ENCODE measurements at places on chromosomes 13 and 19.

- DNase-seq = no peak
These were observed 3.9 kb downstream of the TTYH1 start for GRCh38 chr19:54418930-54419800.

DNA sequence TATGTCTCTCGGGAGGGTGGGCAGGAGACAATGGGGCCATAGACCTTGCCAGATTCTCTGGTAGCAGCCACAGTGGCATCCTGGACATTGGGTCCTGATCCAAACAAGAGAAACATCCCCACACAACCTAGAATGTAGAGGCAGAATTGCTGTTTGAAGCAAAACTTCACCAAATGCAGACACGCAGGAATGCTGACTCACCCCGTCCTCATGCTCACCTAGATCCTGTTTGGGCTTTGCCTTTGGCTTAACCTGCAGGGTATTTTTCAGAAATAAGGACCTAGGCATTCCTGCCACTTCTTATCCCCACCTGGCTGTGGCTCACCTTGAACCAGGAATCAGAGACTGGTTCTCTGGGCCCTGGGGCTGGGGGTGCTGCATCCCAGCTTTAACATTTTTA is 7.3 kb downstream of the TBC1D17 start:
- no peak for DNase-seq

GRCh38 chr13:105159841-105160240 is 1375.6 kb downstream of the EFNB2 start:
- DNase-seq = no peak

- DNase-seq = no peak
These were observed 1.4 kb downstream of the BTBD2 start for GRCh38 chr19:2014131-2014571.

GRCh38 chr19:3345850-3346460 is 20.4 kb upstream of the NFIC start:
- DNase-seq = no peak

DNA sequence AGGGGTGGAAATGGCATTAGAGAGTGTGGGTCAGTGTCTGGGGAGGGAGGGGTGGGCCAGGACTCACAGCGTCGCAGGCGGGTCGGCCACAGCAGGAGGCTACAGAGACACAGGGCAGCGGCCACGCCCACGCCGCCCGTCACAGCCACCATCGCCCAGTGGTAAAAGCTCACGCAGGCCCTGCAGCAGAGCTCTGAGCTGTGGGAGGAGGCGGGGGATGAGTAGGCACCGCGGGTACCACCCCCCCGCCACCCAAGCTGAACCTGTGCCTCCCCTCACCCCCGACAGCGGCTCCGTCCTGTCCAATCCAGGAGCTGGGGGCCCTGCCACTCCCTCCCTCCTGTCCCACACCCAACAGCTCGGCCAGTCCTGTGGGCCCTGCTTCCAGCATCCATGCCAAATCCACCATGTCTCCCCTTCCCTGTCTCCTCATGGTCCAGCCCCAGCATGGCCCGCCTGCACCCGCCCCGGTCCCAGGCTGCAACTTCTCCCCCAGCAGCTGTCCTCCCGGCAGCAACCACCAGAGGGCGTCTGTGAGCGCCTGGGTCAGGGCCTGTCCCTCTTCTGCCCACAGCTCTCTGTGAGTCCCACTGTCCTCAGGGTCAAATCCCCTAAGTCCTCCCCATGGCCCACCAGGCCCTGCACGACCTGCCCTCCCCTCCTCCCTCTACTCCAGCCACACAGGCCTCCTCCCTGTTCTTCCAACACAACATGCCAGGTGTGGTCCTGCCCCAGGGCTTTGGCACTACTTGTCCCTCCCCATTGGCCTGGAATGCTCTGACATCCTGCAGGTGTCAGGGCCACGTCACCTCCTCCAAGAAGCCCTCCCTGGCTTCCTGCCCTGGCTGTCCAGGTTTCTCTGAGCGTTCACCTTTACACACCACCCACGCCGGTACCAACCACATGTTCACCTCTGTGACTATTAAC is 6.0 kb downstream of the TEKTIP1 start:
- peak; percentile 69 for DNase-seq

GRCh38 chr19:18278521-18279265 is 2.7 kb downstream of the JUND start:
- peak; percentile 75 for DNase-seq

DNA sequence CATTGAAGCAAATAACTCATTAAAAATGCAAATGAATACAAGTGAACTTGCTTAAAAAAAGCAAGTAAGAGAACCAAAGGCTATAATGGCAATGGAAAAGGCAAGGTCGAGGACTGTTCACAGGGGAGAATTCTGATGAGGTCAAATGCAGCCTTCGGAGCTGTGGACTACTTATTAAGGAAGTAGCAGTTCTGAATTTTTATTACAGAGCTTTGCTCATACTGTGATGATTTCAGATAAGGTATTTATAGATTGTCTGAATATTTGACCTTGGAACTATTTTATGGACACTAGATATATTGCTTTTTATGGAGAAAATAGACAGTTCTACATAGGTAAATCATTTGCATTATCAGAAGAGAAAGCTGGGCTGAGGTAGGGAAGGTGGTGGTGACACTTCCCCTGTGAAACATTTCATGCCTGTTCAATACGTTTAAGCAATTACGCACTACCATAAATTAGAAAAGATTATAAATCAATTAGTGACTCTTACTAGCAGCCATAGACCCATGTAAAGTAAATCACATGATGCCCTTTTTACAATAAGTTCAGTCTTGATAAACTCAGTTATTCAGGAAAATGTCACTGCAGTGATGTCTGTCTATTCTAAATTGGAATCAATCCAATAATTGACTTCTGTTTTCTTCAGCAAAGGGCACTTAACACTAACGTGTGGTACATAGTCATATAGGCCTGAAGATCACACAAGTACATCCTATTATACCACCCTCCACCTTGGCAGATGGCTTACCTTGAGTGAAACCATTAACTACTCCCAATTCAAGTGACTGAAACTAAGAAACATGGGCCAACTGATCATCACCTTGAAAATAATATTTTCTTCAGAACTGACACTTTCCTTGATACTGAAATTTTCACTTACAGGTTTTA is 260.0 kb downstream of the KLF12 start:
- DNase-seq = no peak

DNA sequence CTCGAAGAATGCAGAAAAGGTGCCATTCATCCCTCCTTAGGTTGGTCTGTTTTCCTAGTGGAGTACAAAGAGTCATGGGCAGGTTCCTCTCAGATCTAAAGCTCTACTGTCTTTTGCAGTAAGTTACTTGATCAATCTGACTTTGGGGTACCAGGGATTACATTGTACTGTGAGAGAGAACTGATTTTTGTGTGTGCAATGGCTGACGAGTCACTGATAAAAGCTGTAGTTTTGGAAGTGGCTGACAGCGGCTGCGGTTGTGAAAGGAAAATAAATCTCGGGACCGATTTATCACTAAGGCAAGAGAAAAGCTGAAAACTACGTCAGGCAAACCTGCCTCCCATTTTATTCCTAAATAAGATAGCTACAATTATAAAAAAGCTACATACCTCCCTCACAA is 26.9 kb downstream of the UTP14C start:
- no peak for DNase-seq

- DNase-seq = no peak
These were observed 132.8 kb upstream of the MYO16 start for GRCh38 chr13:108496362-108497210.

- peak; percentile 65 for DNase-seq
These were observed 6.2 kb downstream of the CARD8 start for GRCh38 chr19:48249502-48250014.

- DNase-seq = no peak
These were observed 71.6 kb upstream of the TM9SF2 start for GRCh38 chr13:99429670-99430069.

- DNase-seq = no peak
These were observed 79.2 kb downstream of the SLAIN1 start for GRCh38 chr13:77776704-77777103.

DNA sequence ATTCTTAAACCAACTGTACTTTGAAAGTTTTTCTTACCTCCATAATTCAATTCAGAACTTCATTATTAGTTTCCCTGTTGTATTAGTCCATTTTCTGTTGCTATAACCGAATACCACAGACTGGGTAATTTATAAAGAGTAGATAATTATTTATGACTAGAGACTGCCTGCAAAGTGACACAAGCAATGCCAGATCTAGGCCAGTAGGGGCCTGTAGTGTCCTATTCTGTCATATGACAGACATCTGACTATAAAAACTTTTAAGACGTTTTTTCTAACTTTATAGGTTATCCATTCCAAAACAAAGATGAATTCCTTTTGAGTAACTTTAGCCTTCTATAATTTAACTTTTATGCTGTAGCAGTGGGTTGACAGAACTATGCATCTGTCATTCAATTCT is 2783.8 kb downstream of the PCDH9 start:
- no peak for DNase-seq
